Myocyte (in vitro differentiated cells): ENCODE measurements at places on chromosomes 1 and 21. TPM values are rescaled to one million over a fixed set of nuclear protein-coding genes. Genes with fewer than 3 reads are reported as not detected.

VHLL gene
- total RNA-seq: not detected in 2 replicates

BEND5 gene
- 0.21 and 0.29 TPM in 2 replicates for total RNA-seq

C1orf116 gene
- 0.13 TPM in 1 of 2 replicates, not detected in the other for total RNA-seq

CSF3R gene
- not detected in 2 replicates for total RNA-seq

B3GALT2 gene
- total RNA-seq: 9.9 and 16.8 TPM in 2 replicates

INSRR gene
- total RNA-seq: 0.05 TPM in 1 of 2 replicates, not detected in the other

CYP4X1 gene
- not detected in 2 replicates for total RNA-seq

C1orf53 gene
- total RNA-seq: 12.4 and 12.6 TPM in 2 replicates

FCRL6 gene
- total RNA-seq: not detected in 2 replicates

RPS6KC1 gene
- 28.6 and 36.6 TPM in 2 replicates for total RNA-seq

BMP8A gene
- total RNA-seq: 0.51 and 1.7 TPM in 2 replicates

FAM151A gene
- not detected in 2 replicates for total RNA-seq

SPSB1 gene
- total RNA-seq: 16.8 and 36.1 TPM in 2 replicates

NUF2 gene
- total RNA-seq: 0.27 TPM in 1 of 2 replicates, not detected in the other

UROD gene
- 80.8 and 87.2 TPM in 2 replicates for total RNA-seq

OR6N1 gene
- not detected in 2 replicates for total RNA-seq

S100A3 gene
- 7.8 and 10.8 TPM in 2 replicates for total RNA-seq

CYYR1 gene
- total RNA-seq: 2.4 and 3.3 TPM in 2 replicates
